Colonic mucosa (tissue), 4 donors: ENCODE measurements at places on chromosomes 12 and 14.

DNA sequence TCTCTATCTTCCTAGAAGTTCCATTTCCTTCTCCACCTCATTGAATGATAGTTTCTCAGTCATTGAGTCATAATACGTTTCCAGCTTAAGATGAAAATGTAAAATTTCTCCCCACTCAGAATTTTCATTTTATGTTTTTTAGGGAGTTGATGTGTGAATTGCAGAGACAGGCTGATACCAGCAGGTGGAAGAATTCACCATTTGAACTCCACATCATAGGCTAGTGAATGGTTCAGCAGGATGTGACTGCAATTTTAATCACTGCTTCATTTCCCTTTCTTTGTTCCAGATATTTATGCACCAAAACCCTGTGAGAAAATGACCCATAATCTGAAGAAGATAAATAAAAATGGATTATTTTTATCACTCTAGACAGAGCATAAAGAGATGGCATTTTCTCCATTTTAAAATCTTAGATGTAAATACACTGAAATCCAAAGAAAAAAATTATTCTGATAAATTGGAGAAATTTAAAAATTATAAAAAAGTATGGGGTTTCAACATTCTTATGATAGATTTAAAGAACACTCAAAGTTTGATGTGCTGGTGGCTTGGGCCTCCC is 10.6 kb upstream of the PYGL start:
- no peak for DNase-seq

DNA sequence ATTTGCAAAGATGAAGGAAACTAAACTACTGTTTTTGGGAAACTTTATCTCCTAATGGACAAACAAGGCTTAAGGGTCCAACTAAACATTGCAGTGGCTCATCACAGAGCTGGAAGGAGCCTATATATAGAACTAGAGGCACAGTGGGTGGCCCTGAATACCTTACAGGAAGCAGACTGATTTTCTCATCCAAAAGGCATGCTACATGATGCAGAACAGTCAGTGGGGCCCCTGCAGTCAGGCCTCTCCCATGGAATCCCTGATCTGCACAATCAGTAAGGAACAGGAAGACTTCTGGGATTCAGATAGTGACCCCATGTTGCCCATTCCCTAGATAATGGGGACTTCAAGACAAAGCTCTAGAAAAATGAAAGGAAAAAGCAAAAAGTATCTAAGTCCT is 1.9 kb upstream of the LLPH start:
- no peak for DNase-seq

DNA sequence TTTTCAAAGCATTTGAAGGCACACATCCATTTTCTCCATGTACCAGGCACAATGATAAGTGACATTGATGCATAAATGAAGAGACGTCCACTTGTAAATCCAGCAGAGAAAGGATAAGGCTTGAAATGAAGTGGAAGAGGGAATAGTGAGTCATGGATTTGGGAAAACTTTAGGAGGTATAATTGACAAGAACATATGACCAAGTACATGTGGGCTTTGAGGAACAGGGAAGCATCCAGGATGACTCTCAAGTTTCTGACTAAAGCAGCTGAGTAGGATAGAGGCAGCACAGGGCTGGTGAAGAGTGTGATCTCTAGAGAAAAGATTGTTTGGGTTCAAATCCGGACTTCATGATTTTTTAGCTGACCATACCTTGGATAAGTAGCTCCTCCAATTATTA is 43.6 kb upstream of the SYT1 start:
- no peak for DNase-seq

DNA sequence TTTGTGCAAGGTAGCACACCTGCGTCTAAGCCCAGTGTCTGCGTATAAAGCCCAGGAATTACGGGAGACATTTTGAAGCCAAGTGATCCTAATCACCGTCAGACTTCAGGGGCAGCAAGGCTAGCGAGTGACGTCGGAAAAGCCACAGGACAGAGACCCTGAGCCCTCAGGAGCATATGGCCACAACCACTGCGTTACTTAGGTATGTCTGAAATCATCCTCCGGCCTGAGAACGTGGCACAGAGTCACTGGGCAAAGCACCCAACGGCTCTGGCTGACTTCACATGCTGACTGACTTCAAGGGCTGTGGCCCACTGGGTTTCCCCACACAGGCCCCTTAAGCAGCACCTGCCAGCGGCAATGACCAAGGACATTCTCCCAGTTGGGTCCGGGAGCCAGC is 71.5 kb downstream of the RIMBP2 start:
- DNase-seq = no peak
